ENCODE measurements at places on chromosomes 6 and 20.

GRCh38 chr20:364905-365794 is 15.4 kb upstream of the TRIB3 start:
- no peak for DNase-seq

- DNase-seq: no peak
Observed at GRCh38 chr6:116840091-116840490, 11.2 kb upstream of the GPRC6A start.

DNA sequence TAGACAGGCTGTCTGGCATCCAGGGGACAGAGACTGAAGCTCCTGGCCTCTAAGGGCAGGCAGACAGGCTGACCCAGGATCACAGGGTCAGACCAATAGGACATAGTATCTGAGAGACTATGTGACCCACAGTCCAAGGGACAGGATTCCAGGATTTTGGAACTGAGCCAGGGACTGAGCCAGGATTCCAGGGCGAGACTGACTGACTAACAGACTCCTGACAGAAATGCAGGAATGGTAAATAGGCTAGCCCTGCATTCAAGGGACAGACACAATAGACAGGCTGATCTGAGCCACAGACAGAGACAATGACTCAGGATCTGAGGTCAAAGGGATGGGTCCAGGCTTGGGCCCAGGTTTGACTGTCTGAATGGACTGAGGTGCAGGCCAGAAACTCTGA is 19.8 kb downstream of the XKR7 start:
- DNase-seq: no peak

GRCh38 chr6:167781868-167782267 is 44.8 kb upstream of the AFDN start:
- DNase-seq: no peak

DNA sequence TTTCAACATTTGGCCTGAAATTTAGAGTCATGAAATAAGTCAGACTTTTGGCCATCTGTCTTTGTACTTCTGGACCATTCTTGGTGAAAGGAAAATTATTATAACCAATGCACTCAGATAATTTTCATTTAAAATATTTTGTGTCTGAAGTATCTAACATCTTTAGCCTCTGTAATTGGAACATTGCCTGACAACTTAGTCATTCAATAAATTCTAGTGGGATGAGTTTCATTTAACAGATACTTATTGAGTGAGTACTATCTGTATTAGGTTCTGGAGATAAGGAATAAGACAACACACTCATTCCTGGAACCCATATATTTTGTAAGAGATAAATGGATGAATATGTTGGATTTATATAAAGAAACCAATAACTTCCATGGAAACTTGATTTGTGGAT is 536.0 kb downstream of the BCKDHB start:
- no peak for DNase-seq

DNA sequence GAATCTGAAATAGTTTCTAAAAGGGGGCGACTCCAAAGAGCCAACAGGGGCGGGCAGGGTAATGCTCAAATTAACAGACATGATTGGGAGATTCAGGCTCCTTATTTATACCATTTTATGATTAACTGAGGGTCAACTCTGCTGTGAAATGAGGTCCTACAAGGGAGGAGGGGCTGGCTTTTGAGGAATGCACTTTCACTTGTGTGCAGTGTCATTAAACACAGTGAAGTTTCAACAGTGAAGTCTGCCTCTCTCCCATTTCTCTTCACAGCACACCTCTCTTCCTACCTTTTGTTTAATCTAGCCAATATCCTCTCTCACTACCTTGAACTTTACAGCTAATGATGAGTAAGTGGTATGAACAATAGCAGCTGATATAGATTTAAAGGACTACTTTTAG is 557.3 kb upstream of the CITED2 start:
- DNase-seq: no peak

- no peak for DNase-seq
Observed at GRCh38 chr6:27693766-27694546, 218.2 kb downstream of the OR2B2 start.

- no peak for DNase-seq
Observed at GRCh38 chr6:36786055-36786675, 53.1 kb downstream of the CPNE5 start.

- no peak for DNase-seq
Observed at GRCh38 chr6:150250826-150251225, 108.0 kb downstream of the PPP1R14C start.

- no peak for DNase-seq
Observed at GRCh38 chr6:17482711-17483110, 89.3 kb downstream of the CAP2 start.

DNA sequence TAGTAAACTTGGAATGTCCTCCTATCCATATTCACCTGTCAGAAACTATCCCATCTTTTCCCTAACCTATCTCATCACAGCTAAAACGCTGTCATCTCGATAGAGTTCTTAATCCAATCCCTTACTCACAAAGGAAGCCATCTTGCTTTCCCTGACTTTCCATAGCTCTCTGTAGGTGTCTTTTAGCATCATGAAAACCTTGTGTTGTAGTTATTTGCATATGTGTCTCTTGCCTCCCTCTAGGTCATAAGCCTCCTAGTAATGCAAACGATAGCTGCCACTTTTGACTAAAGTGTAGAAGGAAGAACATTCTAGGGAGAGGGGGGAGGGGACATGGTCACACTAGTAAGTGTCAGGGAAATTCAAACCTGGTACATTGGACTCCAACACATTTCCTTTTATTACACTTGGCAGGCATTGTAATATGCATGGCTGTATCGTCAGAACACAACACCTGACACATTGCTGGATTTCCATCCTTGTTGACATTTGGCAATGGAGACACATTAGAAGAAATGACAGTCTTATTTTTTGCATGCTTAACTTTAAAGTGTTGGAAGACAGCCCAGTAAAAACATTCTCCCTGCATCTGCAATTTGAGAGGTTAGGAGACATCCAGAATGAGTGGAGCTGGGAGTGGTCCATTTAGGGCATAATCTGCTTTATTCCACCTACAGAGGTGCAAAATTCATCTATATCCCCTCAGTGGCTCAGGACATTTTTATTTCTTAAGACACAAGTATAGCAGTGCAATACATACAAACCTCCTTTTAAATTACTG is 283.4 kb downstream of the HAO1 start:
- no peak for DNase-seq

- DNase-seq: no peak
Observed at GRCh38 chr6:6319952-6320811, at the start of gene F13A1. F13A1 (minus strand) TSS chr6:6320662; CDS start chr6:6318664, 1,998 bp downstream.

DNA sequence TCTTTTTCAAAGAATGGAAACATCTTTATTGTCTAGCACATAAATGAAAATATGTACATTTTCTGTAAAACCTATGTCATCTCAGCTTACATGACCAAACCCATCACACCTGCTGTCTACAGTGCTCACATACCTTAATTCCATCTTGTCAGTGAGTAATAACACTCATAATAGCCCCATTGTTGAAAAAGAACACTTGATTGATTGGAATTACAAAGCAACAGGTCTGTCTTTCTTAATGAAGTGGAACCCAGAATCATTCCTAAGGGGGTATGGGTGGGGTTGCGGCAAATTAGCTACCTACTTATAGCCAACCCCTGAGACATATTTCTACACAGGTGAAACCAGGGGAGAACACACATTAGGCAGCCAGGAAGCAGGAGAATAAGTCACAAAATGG is 20.2 kb downstream of the ADGRF4 start:
- no peak for DNase-seq

DNA sequence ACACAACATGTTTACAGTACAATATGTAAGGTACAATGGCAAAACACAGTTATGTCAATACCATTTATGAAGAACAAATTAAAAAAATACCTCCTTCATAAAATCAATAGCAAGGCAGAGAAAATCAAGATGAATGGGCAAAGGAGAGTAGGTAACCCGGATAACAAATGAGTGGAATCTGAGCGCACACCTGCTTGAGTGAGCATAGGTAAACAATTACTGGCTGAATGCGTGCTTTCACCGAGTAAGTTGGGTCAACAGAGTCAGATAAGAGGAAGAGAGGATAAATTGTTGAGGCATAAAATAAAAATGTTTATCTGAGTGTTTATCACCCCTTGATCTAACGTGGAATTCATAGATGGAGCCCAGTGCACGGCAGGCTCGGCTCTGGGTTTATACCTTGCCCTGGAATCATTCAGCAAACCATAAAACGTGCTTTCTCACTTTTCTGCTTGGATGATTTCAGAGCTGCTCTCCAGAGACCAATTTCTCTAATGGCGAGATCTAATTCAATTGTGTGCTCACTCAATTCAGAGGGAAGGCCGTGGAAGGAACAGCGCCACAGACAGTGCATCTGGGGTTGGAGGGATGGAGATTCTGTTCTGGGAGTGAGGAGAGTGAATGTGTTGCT is 224.8 kb upstream of the MAP3K7 start:
- peak; percentile 8 for DNase-seq

DNA sequence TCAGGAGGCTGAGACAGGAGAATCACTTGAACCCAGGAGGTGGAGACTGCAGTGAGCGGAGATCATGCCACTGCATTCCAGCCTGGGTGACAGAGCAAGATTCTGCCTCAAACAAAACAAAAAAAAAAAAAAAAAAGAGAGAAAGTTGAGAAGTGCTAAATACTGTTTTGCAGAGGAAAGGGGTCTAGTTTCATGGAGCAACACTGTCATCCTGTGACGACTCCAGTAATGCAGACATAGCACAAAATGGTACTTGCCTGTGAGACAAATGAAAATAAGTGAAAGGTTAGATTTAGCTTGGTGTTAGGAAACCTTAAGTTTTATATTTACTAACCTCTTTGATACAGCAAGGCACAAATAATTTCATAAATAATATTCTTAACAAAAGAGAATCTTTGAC is 29.7 kb downstream of the CEP162 start:
- no peak for DNase-seq

- no peak for DNase-seq
Observed at GRCh38 chr20:13061381-13061780, 52.6 kb downstream of the SPTLC3 start.

GRCh38 chr6:142193621-142194020 is 46.6 kb downstream of the VTA1 start:
- DNase-seq: no peak

GRCh38 chr6:52381249-52381648 is 19.3 kb downstream of the PAQR8 start:
- DNase-seq: no peak

- DNase-seq: no peak
Observed at GRCh38 chr6:53130569-53131290, 17.9 kb downstream of the GCM1 start.

DNA sequence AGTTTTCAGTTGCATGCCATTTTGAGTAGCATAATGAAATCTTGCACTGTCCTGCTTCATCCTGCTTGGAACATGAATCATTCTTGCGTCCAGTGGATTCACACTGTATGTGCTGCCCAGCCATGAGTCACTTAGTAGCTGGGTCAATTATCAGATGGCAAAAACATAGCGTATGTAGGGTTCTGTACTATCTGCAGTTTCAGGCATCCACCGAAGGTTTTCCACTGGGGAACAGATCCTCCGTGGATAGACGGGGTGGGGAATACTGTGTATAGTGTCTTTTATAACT is 61.4 kb downstream of the IL22RA2 start:
- no peak for DNase-seq

DNA sequence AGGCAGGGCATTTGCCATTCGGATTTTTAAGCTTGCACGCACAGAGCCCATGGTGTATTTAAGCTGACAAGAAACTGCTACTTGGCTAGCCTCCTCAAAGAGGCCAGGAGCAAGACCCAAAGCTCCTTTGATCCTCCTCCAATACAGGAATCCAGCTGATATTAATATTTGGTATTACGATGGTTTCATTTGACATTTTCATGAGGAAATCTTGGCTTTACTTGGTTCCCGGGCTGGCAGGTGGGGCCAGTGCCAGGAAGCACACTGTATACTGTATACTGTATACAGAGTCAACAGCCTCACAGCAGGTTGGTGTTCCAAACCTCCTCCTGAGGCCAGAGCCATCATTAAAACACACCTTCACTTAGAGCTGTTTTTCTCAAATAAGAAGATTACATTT is 138.2 kb upstream of the ARMC2 start:
- no peak for DNase-seq

Measured in NCI-H1417 treated with DMSO at 0.1 percent for 48 hours (cell line).